ENCODE measurements at places on chromosomes 5 and 9. TPM values are rescaled to one million over a fixed set of nuclear protein-coding genes. Genes with fewer than 3 reads are reported as not detected.

The CCNJL gene
- total RNA-seq: 0.66 TPM

GRCh38 chr9:100427366-100428263, 672 bp downstream of the MSANTD3 start:
- peak; percentile 39 for DNase-seq

- no peak for DNase-seq
These were observed 762 bp downstream of the CACNA1B start for GRCh38 chr9:137878146-137878941.

- no peak for DNase-seq
These were observed 389.8 kb downstream of the NR2F1-AS1 start for GRCh38 chr5:93191035-93191817.
